ENCODE measurements at places on chromosomes 7 and 10.

DNA sequence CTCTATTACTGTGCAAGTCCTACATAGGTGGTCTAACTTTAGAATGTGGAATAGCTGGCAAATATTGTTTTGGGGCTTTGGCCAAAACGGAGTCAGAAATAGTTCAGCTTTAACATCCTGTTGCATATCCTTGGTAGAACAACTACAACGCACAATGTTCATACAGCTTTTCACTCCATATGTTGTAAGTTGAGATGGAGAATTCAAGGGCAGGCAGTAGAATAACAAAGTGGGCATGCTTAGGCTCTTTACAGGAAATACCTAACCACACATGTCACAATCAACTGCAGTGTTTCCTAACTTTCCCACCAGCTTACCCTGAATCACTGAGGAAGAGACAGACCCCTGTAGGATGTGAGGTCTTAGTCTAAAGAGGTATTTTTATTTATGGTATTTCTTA lies 122.3 kb downstream of the PPP1R3A start:
- DNase-seq, result no peak

DNA sequence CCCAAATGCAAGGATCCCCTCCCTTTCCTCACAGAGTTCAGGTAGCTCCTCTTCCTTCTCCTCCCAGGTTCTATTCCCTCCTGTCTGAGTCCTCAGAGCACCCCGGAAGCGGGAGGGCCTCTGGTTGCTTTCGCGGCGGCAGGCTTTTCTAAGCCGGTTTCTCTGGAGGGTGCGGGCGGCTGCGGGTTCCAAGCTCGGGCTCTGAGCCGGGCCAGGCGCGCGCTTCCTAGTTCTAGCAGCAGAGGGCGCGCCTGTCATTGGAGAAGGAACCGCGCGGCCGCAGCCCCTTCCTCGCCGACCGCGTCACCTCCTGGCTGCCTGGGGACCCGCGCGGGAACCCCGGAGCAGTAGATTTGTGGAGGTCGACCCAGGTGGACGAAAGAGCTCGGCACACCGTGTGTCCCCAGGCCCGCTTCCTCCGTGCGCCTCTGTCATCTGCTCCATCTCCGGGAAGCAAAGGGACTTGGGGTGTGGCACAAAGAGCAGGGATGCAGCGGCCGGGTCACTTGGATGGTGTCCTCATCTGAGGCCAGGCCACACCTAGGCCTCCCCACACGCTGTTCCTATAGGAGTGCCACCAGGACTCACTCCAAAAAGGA lies 389.0 kb upstream of the PODXL start:
- peak; percentile 48 for DNase-seq

GRCh38 chr10:59384761-59385160 lies 22.4 kb upstream of the FAM13C start:
- DNase-seq, result no peak

- no peak for DNase-seq
Measured at GRCh38 chr10:5818894-5819293, 5.7 kb upstream of the GDI2 start.

GRCh38 chr7:151880688-151881087 lies 3.8 kb upstream of the PRKAG2 start:
- DNase-seq, result no peak

- DNase-seq, result no peak
Measured at GRCh38 chr7:10770176-10770575, 203.5 kb upstream of the PHF14 start.

GRCh38 chr7:25215694-25216335 lies 12.5 kb downstream of the NPVF start:
- no peak for DNase-seq

- no peak for DNase-seq
Measured at GRCh38 chr7:107027208-107027607, 17.3 kb upstream of the PRKAR2B start.
